ENCODE measurements at places on chromosomes 3 and 15. TPM values are rescaled to one million over a fixed set of nuclear protein-coding genes. Genes with fewer than 3 reads are reported as not detected.
A peak's percentile ranks its signal among the peaks of the same experiment; 100 is the strongest.

DNA sequence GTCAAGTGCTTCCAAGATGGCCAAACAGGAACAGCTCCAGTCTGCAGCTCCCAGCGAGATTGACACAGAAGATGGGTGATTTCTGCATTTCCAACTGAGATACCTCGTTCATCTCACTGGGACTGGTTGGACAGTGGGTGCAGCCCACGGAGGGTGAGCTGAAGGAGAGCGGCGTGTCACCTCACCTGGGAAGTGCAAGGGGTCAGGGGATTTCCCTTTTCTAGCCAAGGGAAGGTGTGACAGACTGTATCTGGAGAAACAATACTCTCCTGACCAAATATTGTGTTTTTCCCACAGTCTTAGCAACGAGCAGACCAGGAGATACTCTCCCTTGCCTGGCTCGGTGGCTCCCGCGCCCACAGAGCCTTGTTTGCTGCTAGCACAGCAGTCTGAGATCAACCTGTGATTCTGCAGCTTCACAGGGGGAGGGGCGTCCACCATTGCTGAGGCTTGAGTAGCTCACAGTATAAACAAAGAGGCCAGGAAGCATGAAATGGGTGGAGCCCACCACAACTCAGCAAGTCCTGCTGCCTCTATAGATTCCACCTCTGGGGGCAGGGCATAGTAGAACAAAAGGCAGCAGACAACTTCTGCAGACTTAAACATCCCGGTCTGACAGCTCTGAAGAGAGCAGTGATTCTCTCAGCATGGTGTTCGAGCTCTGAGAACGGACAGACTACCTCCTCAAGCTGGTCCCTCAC lies 293.5 kb upstream of the SUCLG2 start:
- peak; percentile 19 for DNase-seq

DNA sequence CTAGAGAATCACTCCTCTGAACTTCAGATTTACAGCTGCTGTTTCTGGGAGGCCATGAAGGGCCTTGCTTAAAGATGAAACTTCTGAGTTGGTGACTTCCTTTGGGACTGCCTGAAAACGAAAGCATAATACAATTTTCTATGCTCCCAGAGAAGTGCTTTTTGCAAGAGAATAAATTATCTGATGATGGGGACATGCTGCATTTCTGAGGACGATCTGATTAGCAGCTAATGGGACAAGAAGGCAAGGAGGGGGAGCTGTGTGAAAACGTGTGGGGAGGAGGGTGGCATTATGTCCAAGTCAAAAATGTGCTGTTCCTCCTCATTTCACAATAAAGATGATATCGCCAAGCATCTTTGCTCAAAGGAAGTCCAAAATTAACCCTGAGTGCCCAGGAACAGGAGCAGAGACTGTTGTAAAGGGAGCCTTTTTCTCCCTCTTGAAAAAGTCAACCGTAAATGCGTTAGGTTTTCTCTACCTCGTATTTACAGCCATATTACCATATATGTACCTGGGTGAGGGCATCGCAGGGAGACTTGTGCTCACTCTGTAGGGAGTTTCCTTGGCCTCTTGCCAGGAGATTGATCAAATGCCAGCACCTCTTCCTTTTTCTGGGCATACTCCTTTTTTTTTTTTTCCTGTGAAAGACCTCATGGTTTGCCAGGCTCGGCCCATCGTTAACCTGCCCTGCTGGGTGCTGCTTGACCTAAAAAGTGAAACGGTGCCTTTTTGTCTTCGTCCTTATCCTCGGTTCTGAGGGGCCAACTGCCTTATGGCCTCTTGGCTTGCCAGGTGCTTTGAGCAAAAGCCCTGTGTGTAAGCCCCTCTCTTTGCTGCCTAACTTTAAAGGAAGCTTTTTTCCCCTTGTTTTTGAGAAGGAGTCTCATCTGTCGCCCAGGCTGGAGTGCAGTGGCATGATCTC lies 11.5 kb downstream of the ITPR1 start:
- DNase-seq = no peak

- no peak for DNase-seq
Measured at GRCh38 chr3:126401611-126402160, 7.0 kb downstream of the CFAP100 start.

GRCh38 chr15:38531509-38531908 lies 33.1 kb downstream of the RASGRP1 start:
- DNase-seq = no peak

DNA sequence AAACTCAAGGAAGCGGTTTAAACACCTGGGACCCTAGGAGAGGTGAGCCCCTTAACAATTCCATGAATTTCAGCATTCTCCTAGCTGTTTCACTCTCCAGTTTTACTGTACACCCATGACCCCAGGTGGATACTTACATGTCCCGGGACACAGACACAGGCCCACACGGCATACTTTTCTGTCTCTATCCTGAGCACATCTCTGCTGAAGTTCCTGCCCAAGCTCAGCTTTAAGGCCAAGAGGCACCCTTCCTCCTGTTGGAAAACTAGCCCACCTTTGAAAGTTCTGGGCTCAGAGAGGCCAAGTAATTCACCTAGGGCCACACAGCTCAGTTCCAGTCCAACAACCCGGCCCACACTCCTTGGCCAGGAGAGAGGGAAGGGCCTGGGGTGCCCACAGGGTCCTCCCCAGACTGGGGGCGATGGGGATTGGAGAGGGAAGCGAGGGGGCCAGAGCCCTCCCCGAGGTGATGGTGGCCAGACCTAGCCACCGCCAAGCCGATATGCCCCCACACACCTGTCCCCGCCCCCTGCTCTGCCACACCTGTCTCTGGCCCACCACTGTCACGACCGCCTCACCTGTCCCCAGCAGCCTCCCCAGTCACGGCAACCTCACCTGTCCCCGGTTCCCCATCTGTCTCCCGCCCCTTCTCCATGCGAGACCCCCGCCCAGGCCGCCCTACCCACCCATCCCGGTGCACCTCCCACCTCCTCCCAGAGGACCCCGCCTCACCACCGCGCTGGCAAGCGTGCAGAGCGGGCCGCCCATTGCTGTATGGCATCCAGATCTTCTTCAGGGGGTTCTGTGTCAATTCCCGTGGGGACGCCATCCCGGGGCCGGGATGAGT lies 431 bp downstream of the PFKFB4 start:
- no peak for DNase-seq

DNA sequence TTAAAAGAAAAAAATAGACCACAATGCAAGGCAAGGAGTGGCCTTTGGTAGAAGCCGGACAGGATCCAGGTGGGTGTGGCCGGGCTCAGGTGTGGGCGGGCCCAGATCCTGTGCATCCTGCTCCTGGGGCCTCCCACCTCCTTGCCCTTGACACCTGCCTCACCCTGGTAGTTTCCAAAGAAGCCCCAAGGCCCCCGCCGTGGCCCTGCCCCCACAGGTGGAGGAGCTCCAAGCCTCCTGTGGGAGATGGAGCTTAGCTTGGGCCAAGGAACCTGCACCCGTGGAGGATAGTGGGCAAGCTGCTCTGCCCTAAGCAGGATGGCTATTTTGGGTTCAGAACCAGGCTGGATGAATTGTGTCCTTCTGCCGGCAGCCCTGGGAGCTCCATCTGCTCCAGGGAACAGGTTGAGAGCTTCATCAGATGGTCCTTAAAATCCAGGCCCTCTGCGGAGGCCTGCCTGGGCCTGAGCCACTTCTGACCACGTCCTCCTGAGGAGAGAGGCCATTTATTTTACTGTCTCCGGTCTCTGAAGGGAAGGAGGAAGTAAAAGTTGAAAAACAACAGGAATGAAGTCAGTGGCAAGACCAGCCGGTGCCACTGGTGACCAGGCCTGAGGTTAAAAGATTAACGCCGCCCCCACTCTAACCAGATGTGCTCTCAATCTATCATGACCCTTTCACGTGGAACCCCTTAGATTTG lies 53.9 kb upstream of the KLF13 start:
- DNase-seq = no peak

DNA sequence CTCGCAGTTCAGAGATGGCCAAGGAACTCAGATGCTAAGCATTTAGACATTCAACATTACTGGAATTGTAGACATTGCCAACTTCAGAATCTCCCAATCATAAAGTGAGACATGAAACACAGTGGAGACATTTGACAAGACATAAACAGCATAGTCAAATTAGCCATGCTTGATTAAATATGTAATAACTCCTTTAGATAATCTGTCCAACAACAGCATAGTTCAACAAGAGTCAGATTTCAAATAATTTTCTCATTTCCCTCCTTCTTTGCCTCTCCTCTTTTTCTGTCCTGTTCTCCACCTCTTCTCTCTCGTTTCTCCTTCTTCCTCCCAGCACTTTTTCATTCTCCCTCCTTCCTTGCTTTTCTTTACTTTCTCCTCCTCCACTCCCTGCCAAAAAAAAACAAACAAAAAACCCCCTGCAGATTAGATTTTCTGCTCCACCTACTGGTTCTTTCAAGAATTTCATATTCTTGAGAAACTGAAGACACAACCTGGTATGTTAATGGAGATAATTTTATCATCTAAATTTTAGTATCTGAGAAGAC lies 20.2 kb downstream of the CPOX start:
- DNase-seq = no peak

DNA sequence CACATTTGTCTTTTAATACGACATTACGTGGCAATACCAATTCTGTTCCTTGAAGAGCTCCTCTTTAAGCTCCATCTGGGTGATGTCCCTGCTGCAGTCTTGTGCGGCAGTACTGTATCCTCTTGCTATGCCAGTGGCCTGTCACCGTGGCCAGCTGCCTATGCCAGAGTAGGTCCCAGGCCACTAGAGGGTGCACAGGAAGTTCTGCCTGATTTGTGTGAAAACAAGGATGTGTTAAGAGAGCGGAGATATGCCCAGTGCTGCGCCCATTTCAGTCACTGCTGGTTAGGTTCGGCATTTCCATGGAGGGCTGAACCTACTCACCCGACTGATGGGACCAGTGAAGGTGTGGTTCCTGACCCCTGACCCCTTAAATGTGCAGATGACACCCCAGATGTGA lies 25.2 kb downstream of the NIPA1 start:
- DNase-seq = no peak

DNA sequence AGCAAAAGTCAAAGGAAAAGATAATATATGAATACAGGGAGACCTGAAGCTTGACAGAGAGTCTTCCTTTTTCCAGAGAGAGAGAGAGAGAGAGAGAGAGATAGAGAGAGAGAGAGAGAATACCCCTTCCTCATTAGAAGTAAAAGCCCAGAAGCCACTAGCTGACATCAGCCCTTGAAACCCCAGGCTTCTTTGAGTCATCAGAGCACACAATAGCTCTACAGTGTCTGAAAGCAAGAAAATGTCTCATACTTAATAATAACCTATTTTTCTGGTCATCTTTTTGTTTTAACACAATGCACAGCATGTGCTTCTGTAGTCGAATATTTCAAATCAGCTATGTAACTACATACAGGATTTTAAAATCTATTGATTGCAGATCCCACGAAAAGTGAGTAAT lies 109.2 kb upstream of the NANOGP8 start:
- DNase-seq = no peak

GRCh38 chr3:100737334-100737733 lies 28.0 kb downstream of the TFG start:
- no peak for DNase-seq

GRCh38 chr15:52481915-52482314 lies 46.8 kb downstream of the MYO5A start:
- no peak for DNase-seq

DNA sequence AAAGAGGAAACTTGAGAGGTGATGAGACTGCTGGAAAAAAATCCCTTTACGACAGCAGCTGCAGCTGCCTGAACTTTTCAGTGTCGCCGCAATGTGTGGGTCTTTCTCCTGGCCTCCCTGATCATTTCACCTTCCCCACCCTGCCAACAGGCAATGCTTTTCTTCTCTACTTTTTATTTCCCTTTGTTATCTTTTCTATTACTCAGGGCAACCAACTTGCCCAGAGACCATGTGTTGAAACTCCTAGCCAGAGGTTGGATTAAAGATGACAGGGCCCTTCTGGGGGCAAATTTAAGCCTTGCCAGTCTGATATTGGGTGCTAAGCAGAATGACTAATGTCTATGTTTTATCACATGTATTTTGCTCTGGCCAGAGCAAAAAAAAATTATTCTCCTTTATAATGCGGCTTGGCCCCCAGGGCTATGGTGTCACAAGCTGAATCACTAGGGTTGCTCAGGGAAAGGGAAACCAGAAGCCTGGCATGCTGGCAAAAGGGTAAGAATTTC lies 51.5 kb upstream of the CFAP20DC start:
- DNase-seq = no peak

PLA2G4D gene
- not detected for total RNA-seq

IL17RC gene
- 34.6 TPM for total RNA-seq

BLM gene
- total RNA-seq = 14.9 TPM

FRMD5 gene
- total RNA-seq = 9.1 TPM

KLHL40 gene
- 0.86 TPM for total RNA-seq

DNASE1L3 gene
- total RNA-seq = 1.4 TPM
